ENCODE measurements at places on chromosomes 7 and 10.

DNA sequence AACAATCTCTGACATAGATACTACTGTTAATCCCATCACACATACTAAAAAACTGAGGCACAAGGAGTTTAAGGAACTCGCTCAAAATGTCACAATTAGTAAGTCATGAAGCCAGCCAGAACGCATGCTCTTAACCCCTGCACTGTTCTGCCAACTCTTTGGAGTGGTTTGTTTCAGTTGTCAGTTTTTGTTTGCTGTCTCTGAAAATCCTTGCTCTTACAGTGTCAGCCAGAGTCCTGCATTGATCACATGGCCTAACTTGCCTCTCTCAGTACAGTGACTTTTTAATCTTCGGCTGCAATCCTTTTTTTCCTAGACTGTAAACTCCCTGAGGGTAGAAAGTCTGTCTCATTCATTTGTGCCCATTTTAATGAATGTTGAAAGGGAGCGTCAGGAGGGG lies 753.8 kb downstream of the AUTS2 start:
- no peak for DNase-seq

- no peak for DNase-seq
These were observed 7.0 kb upstream of the PDCD4 start for GRCh38 chr10:110864662-110865140.

- DNase-seq = no peak
These were observed 890.0 kb downstream of the GRM8 start for GRCh38 chr7:126362746-126363145.

DNA sequence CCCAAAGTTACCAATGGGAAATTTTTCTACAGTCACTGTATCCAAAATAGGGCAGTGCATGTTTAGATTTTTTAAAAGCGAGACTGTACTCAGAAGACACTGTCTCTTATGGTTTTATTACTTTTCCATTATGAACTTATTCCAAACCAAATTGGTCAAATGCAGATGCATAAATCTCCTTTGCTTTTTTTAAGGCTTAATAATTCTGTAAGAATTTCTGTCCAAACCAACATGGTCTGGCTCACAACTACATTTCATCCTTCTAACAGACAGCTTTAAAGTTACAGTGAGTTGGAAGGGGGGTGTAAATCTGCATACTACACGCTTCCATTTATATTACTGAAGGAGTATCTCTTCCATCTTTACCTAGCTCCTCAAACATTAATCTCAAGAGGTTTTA lies 199.2 kb downstream of the SLC25A13 start:
- DNase-seq = no peak

GRCh38 chr7:135734343-135734689 lies 6.3 kb upstream of the SLC13A4 start:
- no peak for DNase-seq

DNA sequence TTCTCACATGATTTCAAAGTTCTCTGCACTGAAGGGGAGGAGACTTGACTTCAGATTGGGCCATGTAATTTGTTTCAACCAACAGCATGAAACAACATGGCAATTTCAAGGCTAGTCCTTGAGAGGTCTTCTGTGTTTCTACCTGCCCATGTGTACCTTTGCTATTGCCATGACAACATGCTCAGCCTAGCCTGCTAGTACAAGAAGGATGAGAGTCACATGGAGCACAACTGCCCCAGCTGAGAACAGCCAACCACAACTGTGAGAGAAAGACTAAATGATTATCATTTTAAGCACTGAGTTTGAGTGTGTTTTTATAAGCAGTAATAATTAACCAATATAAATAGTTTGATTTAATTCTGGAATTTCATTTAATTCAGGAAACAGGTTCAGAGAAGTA lies 41.9 kb downstream of the ANKMY2 start:
- DNase-seq = no peak

- DNase-seq = no peak
These were observed 84.1 kb upstream of the KMT2E start for GRCh38 chr7:104929921-104930320.

- no peak for DNase-seq
These were observed 192.3 kb downstream of the EVX1 start for GRCh38 chr7:27434756-27435400.

- DNase-seq = no peak
These were observed 48.6 kb upstream of the NEBL start for GRCh38 chr10:20945546-20946332.

- DNase-seq = no peak
These were observed 11.9 kb upstream of the SPAG6 start for GRCh38 chr10:22333167-22333974.

GRCh38 chr10:96643920-96644319 lies 57.1 kb upstream of the TM9SF3 start:
- DNase-seq = no peak

- no peak for DNase-seq
These were observed 2.6 kb downstream of the GRID1 start for GRCh38 chr10:86363833-86364490.

DNA sequence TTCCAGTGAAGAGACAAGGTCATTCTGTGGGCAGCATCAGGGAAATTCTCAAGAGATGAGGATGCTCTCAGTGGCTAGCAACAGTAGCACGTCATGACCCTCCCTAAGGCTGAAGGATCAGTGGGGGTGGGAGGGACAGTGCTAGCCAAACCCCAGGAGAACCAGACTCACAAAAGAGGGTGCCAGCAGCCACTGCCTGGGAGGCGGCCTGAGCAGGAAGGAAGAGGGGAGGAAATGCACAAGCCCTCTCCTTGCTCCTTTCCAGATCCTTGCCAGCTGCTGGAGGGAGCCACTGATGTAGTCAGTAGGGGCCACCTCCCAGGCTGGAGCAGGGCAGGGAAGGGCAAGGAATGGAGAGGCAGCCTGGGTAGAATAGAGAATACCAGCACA lies 302.7 kb downstream of the RPS24 start:
- no peak for DNase-seq

DNA sequence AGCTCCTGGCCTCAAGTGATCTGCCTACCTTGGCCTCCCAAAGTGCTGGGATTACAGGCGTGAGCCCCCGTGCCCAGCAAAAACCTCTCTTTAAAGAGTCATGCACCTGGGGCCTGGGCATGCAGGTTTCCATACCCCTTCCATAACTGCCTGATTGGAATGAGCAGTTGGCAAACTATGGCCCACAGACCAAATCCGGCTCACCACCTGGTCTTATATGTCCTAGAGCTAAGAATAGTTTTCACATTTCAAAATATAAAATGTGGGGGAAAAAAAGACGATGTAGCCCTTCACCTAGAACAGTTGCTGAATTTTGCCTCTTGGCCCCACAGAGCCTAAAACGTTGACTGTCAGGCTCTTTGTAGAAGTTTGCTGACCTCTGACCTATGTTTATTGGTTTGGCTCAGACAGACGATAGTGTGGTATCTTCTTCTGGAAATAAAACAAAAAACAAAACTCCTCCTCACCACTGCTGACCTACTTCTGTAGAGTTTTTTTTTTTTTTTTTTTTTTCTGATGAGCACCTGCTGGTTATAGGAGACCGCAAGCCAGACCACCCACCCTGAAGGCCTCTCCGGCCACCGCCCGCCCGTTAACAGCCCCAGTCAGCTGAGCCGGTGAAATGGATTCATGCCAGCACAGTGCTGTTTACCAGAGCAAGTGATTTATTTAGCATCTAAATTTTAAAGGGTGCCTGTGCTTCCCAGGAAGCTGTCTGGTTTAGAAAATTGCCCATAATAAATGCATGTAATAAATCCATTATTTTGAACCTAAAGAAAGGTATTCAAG lies 33.5 kb upstream of the SFRP5 start:
- DNase-seq = no peak

- DNase-seq = no peak
These were observed 213.6 kb downstream of the FAM107B start for GRCh38 chr10:14560791-14561765.

GRCh38 chr10:112896722-112897121 lies 53.3 kb upstream of the TCF7L2 start:
- DNase-seq = no peak

GRCh38 chr7:75048435-75049379 lies 24.9 kb downstream of the RCC1L start:
- DNase-seq = no peak

GRCh38 chr10:101997803-101998202 lies 58.2 kb downstream of the ARMH3 start:
- DNase-seq = no peak

- DNase-seq = no peak
These were observed 311.0 kb downstream of the ANKRD30A start for GRCh38 chr10:37436357-37436756.

GRCh38 chr7:303425-303824 lies 13.5 kb downstream of the FOXL3 start:
- DNase-seq = no peak

GRCh38 chr7:69763513-69763912 lies 165.2 kb downstream of the AUTS2 start:
- DNase-seq = no peak

- no peak for DNase-seq
These were observed 1.7 kb downstream of the ADAMTS14 start for GRCh38 chr10:70673929-70674559.

DNA sequence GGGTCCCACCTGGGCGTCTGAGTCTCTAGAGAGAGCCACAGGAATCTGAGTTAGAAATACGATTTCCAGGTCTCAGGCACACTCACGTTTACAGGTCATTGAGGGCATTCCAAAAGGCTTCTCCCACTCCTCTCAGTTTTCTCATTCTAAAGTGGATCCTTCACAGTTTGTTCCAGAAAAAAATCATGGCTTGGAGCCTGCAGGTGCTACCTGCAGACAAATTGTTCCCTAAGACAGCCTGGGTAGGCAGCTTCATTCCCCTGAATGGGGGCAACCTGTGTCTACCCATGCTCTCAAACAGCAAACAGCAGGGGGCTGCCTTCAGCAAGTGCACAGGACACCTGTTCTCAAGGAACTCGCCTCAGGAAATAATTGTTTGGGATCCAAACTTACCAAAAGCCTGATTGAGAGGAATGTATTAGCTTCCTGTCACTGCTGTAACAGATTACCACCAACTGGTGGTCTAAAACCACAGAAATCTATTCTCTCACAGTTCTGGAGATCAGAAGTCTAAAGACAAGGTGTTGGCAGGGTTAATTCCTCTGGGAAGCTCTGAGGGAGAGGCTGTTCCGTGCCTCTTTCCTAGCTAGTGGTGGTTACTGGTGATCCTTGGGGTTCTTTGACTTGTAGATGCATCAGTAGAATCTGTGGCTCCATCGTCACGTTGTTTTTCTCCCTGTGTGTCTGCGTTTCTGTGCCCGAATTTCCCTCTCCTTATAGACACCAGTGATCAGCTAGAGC lies 117.2 kb downstream of the RAB11FIP2 start:
- no peak for DNase-seq

- no peak for DNase-seq
These were observed 116.6 kb upstream of the AOAH start for GRCh38 chr7:36840904-36841303.

GRCh38 chr7:33883671-33883965 lies 21.7 kb upstream of the BMPER start:
- DNase-seq = no peak

- no peak for DNase-seq
These were observed 55.7 kb downstream of the CSTF2T start for GRCh38 chr10:51643734-51644133.

DNA sequence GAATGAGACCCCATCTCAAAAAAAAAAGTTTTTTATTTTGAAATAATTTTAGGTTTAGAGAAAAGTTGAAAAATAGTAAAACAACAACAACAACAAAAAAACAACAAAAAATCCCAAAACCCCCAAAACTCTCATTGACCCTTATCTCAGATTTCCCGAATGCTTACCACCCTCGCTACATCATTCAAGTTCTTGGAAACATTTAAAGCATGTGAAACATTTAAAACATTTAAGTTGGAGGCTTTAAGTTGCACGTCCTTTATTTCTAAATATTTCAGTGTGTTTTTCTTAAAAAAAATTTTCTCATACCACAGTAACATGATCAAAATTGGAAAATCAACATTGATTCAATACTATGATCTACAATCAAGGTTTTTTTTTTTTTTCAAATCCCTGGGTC lies 382 bp upstream of the ARMS2 start:
- no peak for DNase-seq

DNA sequence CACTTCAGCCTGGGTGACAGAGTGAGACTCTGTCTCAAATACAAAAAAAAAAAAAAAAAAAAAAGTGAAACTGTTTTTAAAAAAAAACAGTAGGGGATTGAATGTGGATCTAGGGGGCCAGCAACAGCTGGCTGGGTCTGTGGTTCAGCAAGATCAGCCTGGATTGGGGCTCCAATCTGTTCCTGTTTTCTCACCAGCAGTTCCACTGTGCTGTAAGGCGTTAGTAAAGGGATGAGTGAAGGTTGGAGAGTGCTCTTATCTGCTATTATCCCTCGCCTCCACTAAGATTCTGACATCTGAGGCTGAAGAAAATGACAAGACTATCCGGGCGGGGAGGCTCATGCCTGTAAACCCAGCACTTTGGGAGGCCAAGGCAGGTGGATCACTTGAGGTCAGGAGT lies 41.6 kb upstream of the GTF2IRD1 start:
- no peak for DNase-seq

- DNase-seq = no peak
These were observed 22.9 kb upstream of the AOC1 start for GRCh38 chr7:150829426-150829825.

DNA sequence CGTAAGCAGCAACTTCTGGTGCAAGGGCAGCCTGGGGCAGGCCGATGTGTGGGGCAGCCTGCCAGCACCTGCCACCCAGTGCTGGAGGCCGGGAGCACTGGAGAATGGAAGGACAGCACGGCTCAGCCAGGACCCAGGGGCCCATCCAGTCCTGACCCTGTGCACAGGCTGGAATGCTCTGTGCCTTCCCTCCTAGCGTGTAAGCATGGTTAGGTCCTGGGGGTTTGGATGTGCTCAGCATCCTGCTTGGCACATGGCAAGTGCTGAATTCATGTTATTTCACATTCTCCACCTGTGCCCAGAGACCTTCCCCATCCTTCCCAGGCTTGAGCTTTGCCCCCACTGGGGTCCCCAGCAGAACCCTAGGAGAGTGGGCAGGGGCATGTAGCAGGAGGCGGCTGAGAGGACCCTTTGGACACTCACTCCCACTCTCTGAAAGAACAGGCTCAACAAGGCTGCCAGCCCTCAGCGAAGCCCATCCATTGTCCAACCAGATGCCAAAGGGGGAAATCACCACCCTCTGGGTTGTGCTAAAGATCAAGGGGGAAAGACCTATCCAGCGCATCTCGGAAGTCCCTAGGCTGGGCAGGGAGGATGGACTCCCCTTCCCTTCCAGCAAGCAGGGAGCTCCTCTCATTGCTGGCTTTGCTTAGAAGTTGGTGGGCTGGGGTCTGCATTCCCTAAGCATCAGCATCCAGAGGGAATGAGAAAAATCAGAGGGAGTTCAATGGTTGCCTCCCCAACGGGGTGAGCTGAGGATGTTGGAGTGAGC lies 29.7 kb downstream of the ANXA8 start:
- no peak for DNase-seq

GRCh38 chr10:34236931-34237330 lies 578.2 kb downstream of the PARD3 start:
- DNase-seq = no peak

DNA sequence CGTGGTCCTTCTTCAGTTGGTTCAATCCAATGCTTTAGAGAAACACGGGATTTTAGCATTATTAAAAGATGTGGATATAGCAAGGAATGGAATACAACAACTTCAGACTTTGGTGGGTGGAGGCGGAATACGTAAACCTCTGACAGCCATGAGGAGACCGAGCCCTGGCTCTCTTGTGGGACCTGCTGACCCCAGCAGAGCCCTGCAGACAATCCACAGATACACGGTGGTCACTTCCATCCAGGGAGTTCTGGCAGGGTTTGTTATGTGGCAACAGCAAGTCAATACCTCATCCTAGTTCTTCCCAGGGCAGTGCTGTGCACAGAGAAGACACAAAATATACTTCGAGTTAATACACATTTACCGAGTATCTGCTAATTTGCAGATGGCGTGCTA lies 118.5 kb upstream of the DIP2C start:
- DNase-seq = no peak

- no peak for DNase-seq
These were observed 4.0 kb upstream of the FAM53B start for GRCh38 chr10:124748166-124748565.

Measured in K562 (cell line).